T-helper 9 cell (primary cell): ENCODE measurements at places on chromosomes 12 and 14.

- no peak for DNase-seq
Observed at GRCh38 chr14:58428118-58428683, 682 bp downstream of the KIAA0586 start.

DNA sequence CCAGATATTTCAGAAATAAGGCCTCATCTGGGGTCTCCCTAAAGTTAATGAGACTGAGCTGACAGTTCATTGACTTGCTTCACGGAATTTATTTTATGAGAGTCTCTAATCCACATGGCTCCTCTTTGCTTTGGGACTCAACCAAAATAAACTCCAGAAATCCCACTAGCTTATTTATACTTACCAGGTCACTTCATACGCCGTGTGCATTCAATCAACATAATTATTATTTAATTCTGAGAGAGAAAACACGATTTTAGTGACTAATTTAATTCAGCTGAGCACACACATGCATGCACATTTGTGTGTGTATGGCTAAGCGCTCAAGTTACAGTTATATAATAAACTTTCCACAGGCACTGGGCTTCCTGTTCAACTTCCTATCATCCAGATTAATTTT is 333.4 kb upstream of the CCDC196 start:
- DNase-seq: no peak

- DNase-seq: no peak
Observed at GRCh38 chr14:85319101-85319500, 210.8 kb upstream of the FLRT2 start.

- no peak for DNase-seq
Observed at GRCh38 chr12:49293056-49293956, 1.6 kb upstream of the PRPH start.

DNA sequence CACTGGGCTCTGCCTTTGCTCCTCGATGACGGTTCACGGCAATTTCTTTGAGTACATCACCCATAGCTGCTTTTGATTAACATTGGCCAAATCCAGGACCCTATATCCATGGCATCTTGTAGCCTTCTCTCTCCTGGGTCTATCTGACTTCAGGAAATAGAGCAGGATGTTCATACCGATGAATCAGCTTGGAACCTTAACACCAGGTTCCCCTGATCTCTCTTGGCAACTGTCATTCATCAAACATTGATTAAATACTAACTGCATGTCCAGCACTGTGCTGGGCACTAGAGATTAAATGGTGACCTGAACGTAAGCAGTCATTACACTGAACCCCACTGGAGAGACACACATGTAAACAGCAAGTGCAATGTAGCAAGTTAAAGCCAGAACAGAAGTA is 77.0 kb upstream of the MED13L start:
- DNase-seq: no peak

- no peak for DNase-seq
Observed at GRCh38 chr14:104304451-104305351, 166.3 kb downstream of the KIF26A start.
